ENCODE measurements at places on chromosomes 11 and 22.

GRCh38 chr22:35310556-35311550 lies 11.2 kb downstream of the TOM1 start:
- no peak for DNase-seq

DNA sequence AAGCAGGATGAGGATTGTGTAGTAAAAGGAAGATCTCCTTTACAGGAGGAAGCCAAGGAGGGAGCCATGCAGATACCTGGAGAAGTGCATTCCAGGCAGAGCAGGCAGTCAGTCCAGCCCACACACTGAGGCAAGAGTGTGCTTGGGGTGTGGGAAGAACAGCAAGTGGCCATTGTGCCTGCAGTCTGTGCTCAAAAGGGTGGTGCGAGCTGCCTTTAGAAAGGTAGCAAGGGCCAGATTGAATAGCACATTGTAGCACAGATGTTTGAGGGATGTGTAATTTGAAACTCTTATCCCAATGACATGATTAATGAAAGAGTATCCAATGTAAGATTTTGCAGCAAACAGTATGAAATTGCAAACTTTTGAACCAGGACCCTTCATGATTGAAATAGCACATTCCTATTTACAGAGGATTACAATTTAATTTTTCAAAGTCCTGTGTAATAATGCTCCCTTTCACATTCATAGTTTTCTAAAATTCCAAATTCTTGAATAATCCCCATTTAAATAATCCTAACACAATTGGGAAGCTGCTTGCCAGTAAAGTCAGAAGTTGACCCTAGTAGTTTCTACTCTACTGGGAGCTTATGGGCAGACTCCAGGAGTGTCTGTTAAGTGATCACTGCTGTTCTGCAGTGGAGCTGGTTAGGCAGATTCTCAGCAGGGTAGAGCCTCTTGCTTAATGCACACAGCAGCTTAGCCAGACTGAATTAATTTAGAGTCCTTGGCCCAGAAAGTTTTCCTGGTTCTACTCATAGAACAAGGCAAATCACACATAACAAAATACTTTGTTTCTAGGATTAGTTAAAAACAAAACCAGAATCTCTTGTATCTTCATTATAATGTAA lies 78.1 kb downstream of the CYB5R2 start:
- no peak for DNase-seq

- no peak for DNase-seq
Measured at GRCh38 chr11:2569321-2569721, 124.5 kb downstream of the KCNQ1 start.

- no peak for DNase-seq
Measured at GRCh38 chr22:38799265-38800002, 5.5 kb upstream of the DNAL4 start.

- no peak for DNase-seq
Measured at GRCh38 chr11:42521994-42522393, 789.8 kb upstream of the API5 start.

GRCh38 chr22:48218889-48219420 lies 1456.5 kb downstream of the TBC1D22A start:
- DNase-seq = no peak

GRCh38 chr22:50729391-50730012 lies 8.5 kb upstream of the ACR start:
- no peak for DNase-seq

GRCh38 chr11:57459164-57460021 lies 935 bp upstream of the RTN4RL2 start:
- no peak for DNase-seq

DNA sequence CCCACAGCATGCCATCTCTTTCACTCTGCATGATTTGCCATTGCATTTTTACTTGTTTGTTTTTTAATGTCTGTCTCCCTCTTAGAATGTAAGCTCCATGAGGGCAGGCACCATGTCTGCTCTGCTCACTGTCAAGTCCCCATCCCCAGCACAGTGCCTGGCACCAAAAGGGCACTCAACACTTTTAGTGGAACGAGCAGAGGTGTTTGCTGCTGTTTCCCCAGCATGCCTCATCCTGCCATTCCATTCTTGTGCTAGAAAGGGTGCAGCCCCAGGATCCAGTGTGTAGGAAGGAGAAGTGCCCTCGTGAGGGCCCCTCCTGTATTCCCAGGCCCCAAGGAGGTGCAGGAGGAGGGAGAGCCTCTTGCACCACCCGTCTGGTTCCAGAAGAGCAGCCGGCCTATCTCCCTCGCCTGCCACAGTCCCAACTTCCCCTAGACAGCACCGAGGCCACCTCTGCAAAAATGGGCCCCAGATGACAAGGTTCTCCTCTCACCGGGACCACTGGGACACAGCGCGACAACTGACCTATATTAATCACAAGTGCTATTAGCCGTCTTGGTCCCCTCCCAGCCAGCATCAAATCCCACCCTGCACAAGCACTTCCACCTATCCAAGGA lies 33.3 kb upstream of the CACNG2 start:
- no peak for DNase-seq

DNA sequence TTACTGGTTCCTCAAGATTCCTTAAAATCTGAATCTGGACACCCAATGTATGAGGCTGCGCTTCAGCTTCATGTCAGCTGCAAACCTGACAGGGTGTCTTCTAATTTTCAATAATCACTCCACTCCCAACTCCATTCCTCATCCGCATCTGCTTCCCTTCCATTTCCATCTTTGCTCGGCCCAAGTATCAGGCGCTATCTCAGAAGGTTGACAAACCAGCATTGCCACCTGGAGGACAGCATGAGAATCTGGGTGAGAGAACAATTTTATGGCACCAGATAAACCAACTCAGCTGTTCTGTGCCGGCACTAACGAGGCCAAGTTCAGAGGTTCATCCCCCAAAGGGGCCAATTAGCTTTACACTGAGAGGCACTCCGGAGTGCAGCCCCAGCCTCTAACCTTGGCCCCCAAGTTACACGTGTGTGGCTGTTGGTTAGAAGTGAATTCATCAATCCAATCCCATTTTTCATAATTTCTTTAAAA lies 79.1 kb upstream of the LMO2 start:
- peak; percentile 18 for DNase-seq

- DNase-seq = no peak
Measured at GRCh38 chr22:39946126-39946502, 14.1 kb upstream of the TMA7B start.

- no peak for DNase-seq
Measured at GRCh38 chr11:105202422-105202821, 62.9 kb upstream of the CARD18 start.

DNA sequence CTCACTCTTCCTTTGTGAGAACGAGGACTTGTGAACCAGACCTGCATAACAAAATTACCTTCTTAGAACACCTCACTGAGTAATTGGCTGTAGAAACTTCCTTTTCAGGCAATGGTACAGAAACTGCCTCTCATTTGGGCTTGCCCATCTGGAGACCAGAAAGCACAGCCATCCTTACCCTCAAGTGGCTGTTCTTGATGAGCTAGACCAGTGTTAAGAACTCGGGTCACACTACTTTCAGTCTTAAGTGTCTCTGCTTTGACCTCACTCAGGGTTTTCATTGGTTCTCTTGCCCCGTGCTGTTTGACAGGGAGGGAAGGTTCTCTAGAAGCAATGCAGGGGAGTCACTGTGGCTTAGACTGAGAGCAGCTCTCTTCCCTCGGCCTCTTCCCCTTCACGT lies 29.3 kb downstream of the NAT10 start:
- no peak for DNase-seq
